Ascending aorta (tissue), 2 donors: ENCODE measurements at places on chromosomes 2 and 18.

DNA sequence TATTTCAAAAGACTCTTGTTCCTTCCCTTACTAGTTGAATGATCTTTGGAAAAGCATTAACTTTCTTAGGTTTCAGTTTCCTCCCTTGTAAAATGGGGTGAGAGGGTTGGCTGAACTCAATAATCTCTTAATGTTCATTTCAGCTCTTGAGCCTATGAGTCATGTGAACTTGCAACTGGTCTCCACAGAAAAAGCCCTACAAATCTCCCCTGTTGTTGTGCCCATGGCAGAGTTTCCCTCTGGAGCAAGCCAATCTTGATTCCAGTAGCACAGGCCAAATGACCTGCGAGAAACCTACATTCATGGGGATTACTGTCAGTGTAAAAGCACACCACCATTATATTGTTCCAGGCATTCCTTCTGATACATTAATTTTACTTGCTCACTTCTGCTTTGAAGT lies 388.9 kb downstream of the ALK start:
- H3K27me3 ChIP-seq, result no peaks in the 10 kb centered on the region
- H3K36me3 ChIP-seq, result no peaks in the 10 kb centered on the region
- DNase-seq, result no peak
- H3K4me1 ChIP-seq, result no peaks in the 10 kb centered on the region
- no peak overlapping the region for H3K4me3 ChIP-seq

- DNase-seq, result no peak
- H3K27ac ChIP-seq, result no peak overlapping the region
- H3K4me1 ChIP-seq, result no peaks in the 10 kb centered on the region
These were observed 23.7 kb upstream of the MYO5B start for GRCh38 chr18:50218432-50219197.

GRCh38 chr2:204023088-204023487 lies 86.5 kb downstream of the ICOS start:
- H3K4me3 ChIP-seq, result no peak overlapping the region
- H3K27me3 ChIP-seq, result no peaks in the 10 kb centered on the region
- no peaks in the 10 kb centered on the region for H3K4me1 ChIP-seq
- peak overlapping the region; percentile 57 for H3K27ac ChIP-seq
- H3K36me3 ChIP-seq, result no peaks in the 10 kb centered on the region
- DNase-seq, result no peak

DNA sequence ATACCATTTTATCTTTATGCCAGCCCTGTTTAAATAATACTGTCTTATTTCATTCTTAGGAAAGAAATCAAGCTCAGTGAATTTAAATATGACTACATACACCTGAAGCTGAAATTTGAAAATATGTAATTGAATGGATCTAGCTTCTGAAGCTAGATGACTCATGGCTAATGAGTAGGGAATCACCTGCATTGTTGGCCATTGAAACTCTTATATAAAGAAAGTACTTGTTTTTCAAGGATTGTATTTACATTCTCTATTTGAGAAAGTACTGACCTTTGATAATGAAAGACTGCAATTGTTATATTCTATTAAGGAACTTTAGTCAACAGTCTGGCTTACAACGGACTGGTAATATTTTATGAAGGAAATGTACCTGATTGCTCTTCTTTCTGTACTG lies 346.7 kb upstream of the LRATD1 start:
- H3K4me3 ChIP-seq, result no peak overlapping the region
- H3K27ac ChIP-seq, result no peak overlapping the region
- no peaks in the 10 kb centered on the region for H3K36me3 ChIP-seq
- no peak for DNase-seq
- H3K27me3 ChIP-seq, result no peaks in the 10 kb centered on the region

DNA sequence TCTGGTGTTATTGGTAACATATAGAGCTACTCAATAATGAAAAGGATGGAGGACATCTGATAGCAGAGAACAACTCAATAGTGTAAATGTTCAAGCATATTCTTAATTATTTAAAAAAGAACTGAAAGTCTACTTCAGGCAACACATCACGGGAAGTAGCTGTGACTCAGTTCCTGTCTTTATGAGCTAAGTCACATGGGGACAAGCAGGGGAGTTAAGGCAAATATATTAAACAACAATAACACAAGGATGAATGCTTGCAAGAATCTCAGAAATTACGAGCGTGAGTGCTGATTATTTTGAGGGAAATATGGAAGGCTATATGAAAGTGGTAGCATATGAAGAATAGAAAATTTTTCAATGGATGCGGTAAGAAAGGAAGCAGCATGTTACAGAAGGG lies 4.0 kb upstream of the HNMT start:
- H3K4me1 ChIP-seq, result no peaks in the 10 kb centered on the region
- H3K27me3 ChIP-seq, result no peaks in the 10 kb centered on the region
- H3K36me3 ChIP-seq, result no peaks in the 10 kb centered on the region
- peak overlapping the region; percentile 47 for H3K27ac ChIP-seq
- no peak overlapping the region for H3K4me3 ChIP-seq

DNA sequence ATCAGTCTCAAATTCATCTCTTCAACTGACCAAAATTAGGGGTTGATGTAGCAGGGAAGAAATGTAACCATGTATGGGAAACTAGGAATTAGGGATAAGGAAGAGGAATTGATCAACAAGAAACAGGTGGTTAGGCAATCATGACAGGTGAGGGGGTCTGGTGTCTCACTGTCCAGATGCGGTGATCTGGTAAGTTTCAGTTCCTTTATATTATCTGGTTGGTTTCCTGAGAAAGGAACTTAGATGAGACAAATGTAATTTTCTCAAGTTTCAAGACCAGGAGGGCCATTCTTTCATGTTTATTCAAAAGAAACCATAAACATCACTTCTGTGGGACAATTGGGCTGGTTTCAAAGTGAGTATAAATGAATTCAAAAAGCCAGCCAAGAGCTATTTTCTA lies 306.2 kb upstream of the KCNJ3 start:
- H3K4me1 ChIP-seq, result no peaks in the 10 kb centered on the region
- DNase-seq, result no peak
- no peaks in the 10 kb centered on the region for H3K27me3 ChIP-seq
- H3K36me3 ChIP-seq, result no peaks in the 10 kb centered on the region
- no peak overlapping the region for H3K4me3 ChIP-seq

DNA sequence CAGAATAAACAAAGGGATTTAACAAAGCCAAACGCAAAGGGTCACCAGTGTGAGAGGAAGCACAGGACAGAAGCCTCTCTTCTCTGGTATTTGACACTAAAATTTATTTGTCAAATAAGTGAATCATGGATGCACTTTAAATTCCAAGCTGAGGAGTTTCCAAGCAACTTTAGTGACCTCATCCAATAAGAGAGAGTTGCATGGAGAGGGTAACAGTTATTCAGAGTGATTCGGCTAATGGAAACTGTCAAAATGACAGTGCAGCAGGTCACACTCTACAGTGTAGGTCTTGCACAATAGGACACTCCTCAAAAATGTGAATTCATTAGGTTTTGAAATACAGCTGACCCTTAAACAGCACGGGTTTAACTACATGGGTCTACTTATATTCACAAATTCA lies 103.9 kb upstream of the ACVR1C start:
- no peak overlapping the region for H3K4me3 ChIP-seq
- H3K27me3 ChIP-seq, result no peaks in the 10 kb centered on the region
- no peak for DNase-seq
- H3K36me3 ChIP-seq, result peaks cover 66% of the 10 kb centered on the region
- H3K4me1 ChIP-seq, result no peaks in the 10 kb centered on the region

DNA sequence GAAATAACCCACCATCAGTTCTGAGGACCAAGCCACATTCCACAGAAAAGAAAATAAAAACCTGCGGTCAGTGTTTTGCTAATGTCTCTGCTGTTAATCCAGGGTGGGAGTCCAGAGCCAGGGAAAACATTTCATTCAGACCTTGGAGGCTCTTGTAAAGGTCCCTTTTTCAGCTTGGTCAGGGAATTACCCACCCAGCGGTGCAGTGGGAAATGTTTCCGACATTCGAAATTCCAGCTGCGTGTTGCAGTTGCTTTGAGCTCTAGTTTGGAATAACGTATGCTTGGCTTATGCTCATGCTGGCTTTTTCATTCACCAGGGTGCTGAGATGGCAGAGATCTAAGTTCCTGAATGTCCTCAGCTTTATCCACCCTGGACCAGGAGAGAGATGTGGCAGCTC lies 219.1 kb downstream of the TRIB2 start:
- no peaks in the 10 kb centered on the region for H3K4me1 ChIP-seq
- H3K36me3 ChIP-seq, result no peaks in the 10 kb centered on the region
- no peaks in the 10 kb centered on the region for H3K27me3 ChIP-seq
- no peak for DNase-seq
- peak overlapping the region; percentile 38 for H3K27ac ChIP-seq

DNA sequence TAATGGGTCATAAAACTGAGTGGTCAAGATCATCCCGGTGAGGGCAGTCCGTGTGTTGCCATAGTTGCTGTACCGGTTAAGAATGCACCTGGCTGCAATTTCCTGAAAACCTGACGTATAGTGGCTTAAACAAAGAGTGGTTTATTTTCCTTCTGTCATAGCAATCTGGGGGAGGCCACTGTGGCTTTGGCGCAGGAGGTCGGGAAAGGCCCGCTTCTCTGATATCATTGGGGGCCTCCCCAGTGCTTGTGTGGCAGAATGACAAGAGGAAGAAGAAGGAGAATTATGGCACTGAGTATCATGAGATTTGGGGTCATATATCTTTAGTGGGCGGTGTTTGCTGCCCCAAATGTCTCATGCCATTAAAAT lies 4.4 kb downstream of the C2orf92 start:
- H3K4me1 ChIP-seq, result no peaks in the 10 kb centered on the region
- H3K27ac ChIP-seq, result no peak overlapping the region
- DNase-seq, result no peak
- no peaks in the 10 kb centered on the region for H3K36me3 ChIP-seq
- H3K4me3 ChIP-seq, result no peak overlapping the region
- H3K27me3 ChIP-seq, result no peaks in the 10 kb centered on the region
